ENCODE measurements at places on chromosomes 6 and 20. TPM values are rescaled to one million over a fixed set of nuclear protein-coding genes. Genes with fewer than 3 reads are reported as not detected.
A peak's percentile ranks its signal among the peaks of the same experiment; 100 is the strongest.

DNA sequence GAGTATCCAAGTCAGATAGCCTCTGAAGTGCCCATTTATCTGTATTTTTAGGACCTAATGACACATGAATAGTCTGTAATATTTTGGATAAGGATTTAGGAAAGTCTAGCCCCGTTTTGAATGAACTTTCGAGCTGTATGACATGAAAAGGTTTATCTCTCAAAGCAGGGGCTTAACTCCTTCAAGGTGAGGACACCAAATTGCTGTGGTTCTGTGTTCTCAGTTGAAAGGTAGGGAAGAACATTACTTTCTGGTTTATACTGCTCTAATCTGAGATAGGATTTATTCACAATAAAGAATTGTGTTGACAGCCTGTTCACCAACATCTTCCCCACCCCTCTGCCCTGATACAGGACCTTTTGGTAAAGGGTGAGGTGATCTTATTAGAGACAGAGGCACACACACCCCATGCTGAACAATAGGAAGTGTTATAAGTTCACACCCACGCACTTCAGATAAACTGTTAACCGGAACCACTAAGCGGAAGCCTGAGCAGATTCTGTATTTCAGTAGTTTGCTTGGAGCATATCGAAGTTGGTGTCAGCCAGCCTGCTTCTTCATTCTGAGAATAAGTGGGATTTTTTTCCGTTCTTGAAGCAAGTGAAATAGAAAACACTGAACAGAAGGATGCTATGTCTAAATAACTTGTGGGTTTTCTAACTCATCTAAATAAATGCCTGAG, 223.3 kb downstream of the TMEM242 start:
- no peak for DNase-seq

DNA sequence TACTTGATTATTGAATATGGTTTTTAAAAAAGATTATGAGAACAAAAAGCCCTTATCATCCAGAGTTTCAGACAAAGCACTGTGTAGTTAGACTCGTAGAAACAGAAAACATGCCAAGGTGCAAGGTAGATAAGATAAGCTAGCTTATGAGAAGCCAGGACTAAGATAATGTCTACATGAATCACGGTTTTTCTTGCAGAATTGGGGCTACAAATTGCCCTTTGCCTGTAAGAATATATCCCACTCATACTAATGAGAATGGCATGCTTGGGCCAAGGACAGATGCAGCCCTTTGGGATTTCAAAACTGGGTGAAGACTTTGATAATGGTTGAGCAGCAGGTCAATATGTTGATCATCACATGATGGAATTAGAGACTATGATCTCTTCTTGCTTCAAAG, 165.3 kb upstream of the PREP start:
- DNase-seq: no peak

The TMEM151B gene
- 2.6 TPM for total RNA-seq

DNA sequence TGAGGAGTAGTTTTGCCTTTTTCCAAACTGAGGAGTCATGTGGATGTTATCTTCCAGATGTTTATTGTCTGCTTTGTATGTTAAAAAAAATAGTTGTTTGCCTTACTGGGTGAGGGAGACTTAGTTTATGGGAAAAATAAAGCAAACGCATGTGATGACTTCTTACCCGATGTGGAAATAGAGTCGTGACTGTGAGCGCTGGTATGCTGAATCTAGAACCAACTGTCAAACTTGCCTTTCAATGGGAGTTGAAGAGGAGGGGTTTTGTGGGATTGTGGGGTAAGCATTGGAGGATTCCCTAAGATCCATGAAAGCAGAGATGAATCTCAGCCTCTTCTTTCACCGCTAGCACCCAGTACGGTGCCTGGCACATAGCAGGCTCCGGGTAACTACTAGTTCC, 5.3 kb downstream of the DCBLD1 start:
- DNase-seq: no peak

The DUSP15 gene
- 8.8 TPM for total RNA-seq

- DNase-seq: no peak
Measured at GRCh38 chr6:11804135-11804534, 25.5 kb upstream of the ADTRP start.

GRCh38 chr20:50112512-50113419, at the start of gene UBE2V1:
Gene UBE2V1 (minus strand): TSS chr20:50113150. CDS start chr20:50113128, 22 bp downstream.
- peak; percentile 94 for DNase-seq

The EPPIN gene
- total RNA-seq: not detected

GRCh38 chr20:38747495-38748096, 664 bp upstream of the ACTR5 start:
- no peak for DNase-seq

DNA sequence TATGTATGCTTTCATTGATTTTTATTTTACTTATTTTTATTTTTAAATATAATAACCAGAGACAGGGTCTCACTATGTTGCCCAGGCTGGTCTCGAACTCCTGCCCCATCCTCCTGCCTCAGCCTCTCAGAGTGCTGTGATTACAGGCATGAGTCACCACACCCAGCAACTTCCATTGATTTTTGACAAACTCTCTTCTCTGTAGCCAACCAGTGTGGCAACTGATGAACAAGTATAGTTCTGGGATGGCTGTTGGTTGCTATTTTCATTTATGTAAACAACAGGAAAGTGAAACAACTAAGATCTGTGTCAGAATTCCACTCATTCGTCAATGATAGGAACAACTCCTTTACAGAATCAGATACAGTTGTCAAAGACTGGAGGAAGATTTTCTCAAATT, 356.7 kb upstream of the JARID2 start:
- no peak for DNase-seq

DNA sequence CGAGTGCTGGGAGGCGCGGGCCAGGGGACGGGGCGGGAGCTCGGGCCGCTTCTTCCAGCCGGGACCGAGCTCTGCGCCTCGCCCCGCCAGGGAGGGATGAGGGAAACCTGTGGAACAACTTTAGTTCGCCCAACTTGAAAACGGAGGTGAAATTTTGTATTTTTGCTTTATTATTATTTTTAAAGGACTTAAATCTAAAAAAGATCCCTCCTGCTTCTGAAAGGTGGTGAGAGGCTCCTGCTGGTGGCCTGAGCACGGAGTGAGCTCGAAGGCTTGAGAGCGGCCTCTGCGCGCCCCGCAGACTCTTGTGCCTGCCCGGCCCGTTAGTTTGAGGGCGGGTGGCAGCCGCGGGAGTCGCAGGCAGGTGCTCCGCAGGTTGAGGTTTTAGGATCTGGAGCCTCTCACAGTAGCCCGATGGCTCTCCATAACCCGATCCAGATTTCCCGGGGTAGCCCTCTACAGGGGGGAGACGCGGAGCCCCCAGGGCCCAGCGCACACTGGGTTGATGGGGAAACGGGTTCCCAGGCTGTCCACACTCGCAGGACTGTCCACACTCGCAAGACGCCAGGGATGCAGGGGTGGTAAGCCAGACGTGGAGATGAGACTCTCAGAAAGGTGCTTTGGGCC, 46.2 kb upstream of the SUPT3H start:
- no peak for DNase-seq

- DNase-seq: no peak
Measured at GRCh38 chr6:147793871-147794643, 285.6 kb downstream of the SAMD5 start.

DNA sequence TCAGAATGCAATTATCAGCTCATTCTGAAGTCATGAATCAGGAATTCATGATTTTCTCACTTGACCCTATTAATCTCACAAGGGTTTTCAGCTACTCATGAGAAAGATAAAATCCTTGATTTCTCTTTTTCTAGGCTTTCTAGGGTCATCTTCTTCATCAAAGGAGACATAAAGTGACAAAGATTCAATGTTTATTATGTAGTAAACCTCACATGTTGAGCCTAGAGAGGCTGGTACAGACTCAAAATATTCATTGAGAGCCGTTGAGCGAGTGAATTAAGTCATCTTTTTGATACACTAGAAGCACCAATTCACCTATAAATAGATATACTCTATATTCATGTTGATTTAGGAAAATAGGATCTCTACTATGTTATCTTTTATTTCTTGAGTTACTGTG, 104.8 kb upstream of the TRAF3IP2 start:
- no peak for DNase-seq

The CASS4 gene
- 2.0 TPM for total RNA-seq

The POU5F1 gene
- total RNA-seq: not detected

The RPP21 gene
- total RNA-seq: 54.1 TPM

DNA sequence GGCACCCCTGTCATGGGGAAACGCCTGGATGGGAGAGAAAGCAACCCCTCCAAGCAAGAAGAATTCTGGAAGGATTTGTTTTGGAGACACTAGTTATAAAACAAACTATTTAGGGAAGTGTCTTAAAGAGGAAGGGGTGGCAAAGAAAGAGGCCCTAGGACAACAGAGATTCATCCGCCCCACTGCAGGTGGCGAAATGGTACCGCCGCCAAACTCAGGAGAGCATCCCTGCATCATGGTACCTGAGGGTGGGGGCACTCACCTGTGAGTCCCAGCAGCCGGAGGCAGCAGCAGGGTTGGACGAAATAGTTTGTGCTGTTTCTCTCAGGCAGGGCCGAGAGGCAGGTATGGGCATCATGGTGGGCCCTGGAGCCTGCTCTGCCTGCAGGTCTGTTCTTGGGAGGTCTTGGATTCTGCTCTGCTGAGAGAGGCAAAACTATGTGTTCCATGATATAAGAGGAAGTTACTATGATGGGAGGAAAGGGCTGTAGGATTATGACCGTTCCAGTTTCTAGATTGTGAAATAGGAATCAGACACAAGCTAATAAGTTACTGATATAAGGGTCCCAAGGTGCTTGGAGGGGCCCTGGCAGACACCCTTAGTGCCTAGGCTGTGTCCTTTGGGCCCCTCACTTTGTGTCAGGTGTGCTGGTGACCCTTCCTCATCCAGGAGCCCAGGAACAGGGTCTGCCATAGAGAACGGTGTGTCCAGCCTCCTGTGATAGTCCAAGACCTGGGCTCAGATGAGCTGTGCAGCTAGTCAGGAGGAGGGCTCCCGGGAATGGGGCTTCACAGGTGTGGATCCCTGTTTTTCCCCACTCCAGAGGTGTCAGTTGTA, 20.4 kb downstream of the SIRPD start:
- DNase-seq: no peak

GRCh38 chr6:169082817-169083507, 170.7 kb downstream of the THBS2 start:
- no peak for DNase-seq
